Activated naive CD4-positive, alpha-beta T cell treated with anti-CD3 and anti-CD28 coated beads, Interleukin-2, amount 50 U/mL, for 16 hours (primary cell): ENCODE measurements at places on chromosomes 1 and 21.

GRCh38 chr1:154593390-154593789 lies 14.6 kb downstream of the ADAR start:
- DNase-seq: no peak

- DNase-seq: no peak
These were observed 1.0 kb downstream of the FAM78B start for GRCh38 chr1:166165661-166166328.

DNA sequence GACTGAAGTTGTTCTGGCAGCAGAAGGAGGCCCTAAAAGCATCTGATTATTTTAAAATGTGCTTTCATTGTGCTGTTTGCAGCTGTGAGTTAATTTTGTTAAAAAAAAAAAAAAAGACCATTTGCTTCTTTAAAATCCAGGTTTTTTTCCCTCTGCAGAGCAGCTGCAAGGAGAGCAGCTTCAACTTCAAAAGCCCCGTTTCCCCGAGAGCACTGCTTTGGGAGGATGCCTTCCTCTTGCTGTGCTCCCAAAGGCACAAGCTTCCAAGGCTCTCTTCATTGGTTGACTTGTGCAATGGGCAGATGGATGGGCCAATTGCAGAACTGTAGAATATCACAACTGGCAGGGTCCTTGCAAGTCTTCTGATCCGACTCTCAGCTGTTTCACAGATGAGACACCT lies 459.2 kb upstream of the PKN2 start:
- no peak for DNase-seq

GRCh38 chr1:150764617-150765101 lies 919 bp downstream of the CTSS start:
- DNase-seq: no peak

GRCh38 chr1:3134381-3135072 lies 65.5 kb downstream of the PRDM16 start:
- no peak for DNase-seq
